ENCODE measurements at places on chromosomes 7 and 10.

DNA sequence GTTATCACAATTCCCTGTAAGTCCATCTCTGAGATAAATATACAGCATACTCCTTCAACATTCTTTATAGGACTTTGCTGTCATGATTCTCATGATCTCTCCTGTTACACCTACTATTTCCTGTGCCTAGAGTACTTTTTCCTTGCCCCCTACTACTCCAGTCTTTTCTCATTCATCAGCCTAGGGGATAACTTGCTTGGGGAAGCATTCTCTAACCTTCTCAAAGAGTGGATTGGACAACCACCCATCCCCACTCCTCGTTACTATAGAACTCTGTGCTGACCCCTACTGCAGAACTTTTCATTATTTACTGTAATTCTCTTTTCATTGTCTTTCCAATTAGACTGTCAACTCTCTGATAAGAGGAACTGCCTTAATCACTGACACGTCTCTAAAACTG is 57.4 kb upstream of the TFEC start:
- DNase-seq = no peak

DNA sequence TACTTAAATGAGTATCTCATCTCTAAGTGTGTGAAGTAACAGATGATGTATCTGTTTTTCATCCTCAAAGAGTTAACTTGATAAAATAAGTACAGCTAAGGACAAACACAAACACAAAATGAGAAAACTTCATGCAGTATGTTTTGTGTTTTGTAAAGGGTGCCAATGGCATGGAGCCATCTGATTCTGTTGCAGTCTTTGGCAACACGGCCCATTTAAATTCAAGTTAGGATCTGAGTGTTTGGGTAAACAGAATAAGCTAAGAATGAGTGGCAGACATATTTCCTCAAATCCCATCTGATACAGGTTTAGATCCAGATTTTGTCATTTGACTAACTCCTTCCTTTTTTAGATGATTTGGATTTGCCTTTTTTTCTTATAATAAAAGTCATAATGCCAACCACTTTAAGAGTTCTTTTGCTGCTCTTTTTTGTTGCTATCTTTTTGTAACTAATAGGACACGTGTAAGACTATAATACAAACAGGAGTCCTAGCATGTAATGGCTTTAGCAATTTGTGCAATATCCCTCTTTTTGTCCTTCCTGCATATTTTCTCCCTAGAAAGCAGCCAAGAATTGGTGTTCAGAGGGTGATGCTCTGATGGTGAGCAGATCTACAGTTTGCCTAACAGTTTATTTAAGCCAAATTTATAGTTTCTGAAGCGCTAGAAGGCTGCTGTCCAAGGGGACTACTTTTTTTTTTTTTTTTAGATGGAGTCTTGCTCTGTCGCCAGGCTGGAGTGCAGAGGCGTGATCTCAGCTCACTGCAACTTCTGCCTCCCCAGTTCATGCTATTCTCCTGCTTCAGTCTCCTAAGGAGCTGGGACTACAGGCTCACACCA is 18.9 kb upstream of the ACTA2 start:
- DNase-seq = no peak

- no peak for DNase-seq
Measured at GRCh38 chr7:55080000-55080623, 61.3 kb downstream of the EGFR start.

DNA sequence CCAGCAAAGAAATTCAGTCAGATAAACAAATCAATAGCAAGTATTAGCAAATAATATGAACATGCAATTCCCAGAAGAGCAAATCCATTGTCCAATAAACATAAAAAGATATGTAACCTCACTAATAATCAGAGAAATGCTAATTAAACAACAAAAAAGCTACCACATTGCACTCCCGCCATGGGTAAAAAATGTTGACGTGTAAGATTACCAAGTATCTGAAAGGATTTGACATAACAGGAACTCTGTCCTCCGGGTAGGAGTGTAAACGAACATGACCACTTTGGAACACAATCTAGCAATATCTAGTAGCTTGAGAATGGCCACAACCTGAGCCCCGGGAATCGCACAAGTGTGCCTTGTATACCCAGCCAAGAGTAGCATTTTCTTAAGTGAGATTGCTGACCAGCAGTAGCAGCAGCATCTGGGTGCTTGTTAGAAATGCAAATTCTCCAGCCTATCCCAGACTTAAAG is 31.6 kb downstream of the DYDC1 start:
- no peak for DNase-seq

GRCh38 chr10:95841661-95842498 is 65.9 kb upstream of the CC2D2B start:
- peak; percentile 53 for DNase-seq

DNA sequence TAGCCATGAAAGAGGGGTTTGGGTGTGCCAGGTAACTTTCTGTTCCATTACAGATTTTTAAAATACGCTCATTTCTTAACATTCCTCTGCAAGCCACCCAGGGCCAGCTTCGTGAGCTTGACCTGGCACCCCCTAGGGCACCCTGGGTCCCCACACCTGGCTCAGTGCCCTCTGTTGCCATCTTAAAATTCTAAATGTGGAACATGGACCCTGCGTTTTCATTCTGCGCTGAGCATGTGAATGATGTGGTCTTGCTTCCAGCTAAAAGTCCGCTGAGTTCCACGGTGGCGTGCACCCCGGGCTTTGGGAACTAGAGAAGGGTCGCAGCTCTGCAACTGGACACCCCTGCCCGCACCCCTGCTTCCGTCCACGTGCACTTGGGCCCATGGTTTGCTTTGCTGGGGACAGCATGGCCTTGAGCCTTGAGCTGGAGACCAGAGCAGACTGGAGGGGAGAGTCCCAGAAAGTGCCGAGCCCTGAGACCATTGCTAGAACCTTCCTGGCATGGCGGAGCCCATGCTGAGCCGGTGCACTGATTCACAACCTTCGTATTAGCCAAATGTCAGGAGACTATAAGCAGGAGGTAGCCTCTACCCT is 91.1 kb downstream of the RGS10 start:
- no peak for DNase-seq

Measured in muscle of arm (tissue), 14 donors.